ENCODE measurements at places on chromosomes 5 and 9.

DNA sequence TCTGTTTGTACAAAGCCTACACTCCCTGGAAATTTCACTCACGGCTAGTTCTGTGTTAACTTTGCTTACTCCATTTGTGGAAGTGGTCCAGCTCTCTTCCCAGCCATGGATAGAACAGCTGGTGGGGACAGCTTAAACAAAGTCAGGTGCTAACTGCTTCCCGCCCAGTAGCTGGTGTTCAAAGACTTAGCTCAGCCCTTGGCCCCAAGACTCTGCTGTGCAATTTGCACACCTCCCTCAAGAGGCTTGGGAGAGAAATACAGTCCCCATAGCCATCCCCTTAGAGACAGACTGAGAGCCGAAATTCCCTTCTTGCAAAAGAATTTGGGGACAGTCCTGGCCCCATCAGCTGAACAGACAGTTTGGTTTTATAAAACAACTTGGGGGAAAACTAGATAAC is 73.8 kb upstream of the RAI14 start:
- DNase-seq = no peak

- DNase-seq = peak; percentile 29
Measured at GRCh38 chr9:137611623-137612609, 6.4 kb downstream of the ARRDC1 start.

- no peak for DNase-seq
Measured at GRCh38 chr5:9381464-9381863, 164.4 kb downstream of the SEMA5A start.

GRCh38 chr9:114087721-114088120 is 9.6 kb upstream of the AMBP start:
- DNase-seq = no peak

- no peak for DNase-seq
Measured at GRCh38 chr5:115419846-115420585, 123.6 kb upstream of the CCDC112 start.

Data from activated CD4-positive, alpha-beta T cell treated with anti-CD3 and anti-CD28 coated beads, Interleukin-2, amount 50 U/mL, for 16 hours (primary cell).